PC-9 (cell line): ENCODE measurements at places on chromosomes 2 and 18.
A peak's percentile ranks its signal among the peaks of the same experiment; 100 is the strongest.

GRCh38 chr2:134944975-134945374 lies 26.4 kb downstream of the CCNT2 start:
- no peak for DNase-seq

DNA sequence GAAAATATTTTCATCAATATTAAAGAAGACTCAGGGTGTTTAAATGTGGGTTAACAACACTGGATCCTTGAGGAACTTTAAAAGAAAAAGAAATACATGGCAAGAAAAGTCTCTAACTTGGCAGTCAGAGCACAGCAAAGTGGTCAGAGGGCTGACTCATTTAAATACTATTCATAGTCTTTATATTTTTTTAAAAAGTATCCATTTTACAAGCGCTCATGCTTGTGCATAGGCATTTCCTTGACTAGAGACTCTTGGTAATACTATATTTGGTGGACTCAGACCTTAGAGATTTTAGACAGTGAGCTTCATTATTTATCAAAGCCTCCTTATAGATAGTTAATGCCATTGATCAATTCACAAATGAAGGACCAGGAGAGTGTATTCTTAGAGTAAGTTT lies 110.2 kb downstream of the ABCA12 start:
- DNase-seq, result no peak

GRCh38 chr18:79965119-79965902 lies 868 bp downstream of the HSBP1L1 start:
- peak; percentile 37 for DNase-seq

GRCh38 chr2:45457211-45457945 lies 153.7 kb downstream of the SRBD1 start:
- DNase-seq, result no peak

DNA sequence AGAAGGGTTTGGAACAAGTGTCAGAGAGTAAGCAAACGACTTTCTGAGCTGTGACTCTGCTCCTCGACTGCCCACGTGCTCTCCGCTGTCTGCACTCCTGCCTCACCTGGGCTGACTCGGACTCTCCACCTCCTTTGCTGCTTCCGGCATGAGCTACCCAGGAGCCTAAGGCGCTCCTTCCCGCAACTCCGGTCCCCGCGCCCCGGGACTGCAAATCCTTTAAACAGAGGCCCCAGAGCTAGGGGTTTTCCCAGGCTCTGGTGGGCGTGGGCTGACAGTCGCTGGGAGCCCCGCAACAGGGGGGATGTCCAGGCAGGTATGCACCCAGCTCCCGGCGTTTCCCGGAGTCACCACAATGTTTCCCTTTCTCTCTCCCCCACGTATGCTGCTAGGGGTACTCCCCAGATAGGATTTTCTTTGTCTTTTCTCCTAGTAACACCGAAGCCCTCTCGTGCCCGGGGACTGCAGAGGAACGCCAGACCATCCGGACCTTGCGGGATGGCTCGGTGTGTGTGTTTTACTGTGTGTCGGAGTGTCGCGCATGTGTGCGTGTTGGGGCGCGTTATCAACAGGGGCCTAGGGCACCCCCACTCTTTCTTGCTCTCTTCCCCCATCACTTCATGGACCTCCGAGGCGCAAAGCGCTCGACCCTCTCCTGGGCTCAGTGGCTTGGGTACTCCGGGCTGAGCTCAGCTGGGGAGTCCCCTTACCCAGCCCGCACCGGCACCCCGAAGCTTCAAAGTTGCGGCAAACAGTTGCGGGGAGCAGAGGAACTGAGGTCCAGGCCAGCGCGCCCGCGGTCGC lies 691 bp upstream of the THSD7B start:
- no peak for DNase-seq

GRCh38 chr2:139704606-139705005 lies 924.4 kb upstream of the NXPH2 start:
- DNase-seq, result no peak
